ENCODE measurements at places on chromosomes 4 and X.

DNA sequence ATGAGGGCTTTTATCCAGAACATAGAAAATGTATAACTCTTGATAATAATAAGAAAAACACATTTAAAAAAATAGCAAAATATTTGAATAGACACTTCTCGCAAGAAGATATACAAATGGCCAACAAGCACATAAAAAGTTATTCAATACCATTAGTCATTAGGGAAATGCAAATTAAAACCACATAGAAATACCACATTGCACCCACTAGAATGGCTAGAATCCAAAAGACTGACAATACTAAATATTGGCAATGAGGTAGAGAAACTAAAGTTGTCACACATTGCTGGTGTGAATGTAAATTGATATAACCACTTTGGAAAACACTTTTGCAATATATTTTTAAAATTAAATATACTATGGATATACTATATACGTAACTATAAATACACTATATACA lies 754.3 kb upstream of the MAGEB2 start:
- DNase-seq: no peak

- DNase-seq: no peak
Observed at GRCh38 chr4:177547985-177548384, 105.7 kb upstream of the AGA start.

DNA sequence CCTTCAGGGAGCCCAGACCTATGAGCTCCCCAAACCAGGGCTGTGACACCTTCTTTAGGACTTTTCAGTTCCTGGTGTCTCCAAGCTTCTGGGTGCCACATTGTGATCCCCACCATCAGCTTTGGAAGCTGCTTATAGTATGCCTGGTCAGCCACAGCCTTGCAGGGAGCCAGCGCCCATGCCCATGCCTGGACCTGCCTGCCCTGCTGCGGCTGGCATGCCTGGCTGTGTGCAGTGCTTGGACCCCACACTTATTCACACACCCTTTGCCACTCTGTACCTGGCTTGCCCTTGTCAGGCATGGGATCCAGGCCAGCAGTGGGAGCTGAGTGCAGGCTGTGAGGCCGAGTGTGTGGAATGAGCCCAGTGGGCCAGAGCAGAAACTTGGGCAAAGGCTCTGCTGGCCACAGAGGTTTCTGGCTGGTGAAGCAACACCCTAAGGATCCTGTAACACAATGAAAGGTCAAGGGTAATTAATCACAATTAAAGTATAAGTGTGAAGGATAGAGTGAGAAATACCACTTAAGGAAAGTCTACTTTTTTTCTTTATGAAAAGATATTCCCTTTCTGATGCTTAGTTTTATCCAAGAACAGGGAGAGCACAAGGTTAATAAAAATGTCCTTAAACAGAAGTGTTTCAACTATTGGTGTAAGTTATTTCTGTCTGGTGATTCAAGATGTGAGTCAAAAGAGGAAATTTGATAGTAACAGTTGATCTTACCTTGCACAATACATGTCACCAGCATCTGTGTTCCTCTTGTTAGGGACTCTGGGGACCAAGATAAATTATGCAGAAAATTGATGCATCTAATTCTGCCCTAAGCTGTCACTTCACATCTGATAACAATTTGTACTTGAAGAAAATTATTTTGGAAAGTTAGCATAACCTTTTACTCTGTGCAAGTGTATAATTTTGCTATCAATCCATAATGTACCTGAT lies 161.8 kb downstream of the FAM47A start:
- no peak for DNase-seq

- no peak for DNase-seq
Observed at GRCh38 chr4:113740857-113741379, 20.6 kb downstream of the CAMK2D start.

DNA sequence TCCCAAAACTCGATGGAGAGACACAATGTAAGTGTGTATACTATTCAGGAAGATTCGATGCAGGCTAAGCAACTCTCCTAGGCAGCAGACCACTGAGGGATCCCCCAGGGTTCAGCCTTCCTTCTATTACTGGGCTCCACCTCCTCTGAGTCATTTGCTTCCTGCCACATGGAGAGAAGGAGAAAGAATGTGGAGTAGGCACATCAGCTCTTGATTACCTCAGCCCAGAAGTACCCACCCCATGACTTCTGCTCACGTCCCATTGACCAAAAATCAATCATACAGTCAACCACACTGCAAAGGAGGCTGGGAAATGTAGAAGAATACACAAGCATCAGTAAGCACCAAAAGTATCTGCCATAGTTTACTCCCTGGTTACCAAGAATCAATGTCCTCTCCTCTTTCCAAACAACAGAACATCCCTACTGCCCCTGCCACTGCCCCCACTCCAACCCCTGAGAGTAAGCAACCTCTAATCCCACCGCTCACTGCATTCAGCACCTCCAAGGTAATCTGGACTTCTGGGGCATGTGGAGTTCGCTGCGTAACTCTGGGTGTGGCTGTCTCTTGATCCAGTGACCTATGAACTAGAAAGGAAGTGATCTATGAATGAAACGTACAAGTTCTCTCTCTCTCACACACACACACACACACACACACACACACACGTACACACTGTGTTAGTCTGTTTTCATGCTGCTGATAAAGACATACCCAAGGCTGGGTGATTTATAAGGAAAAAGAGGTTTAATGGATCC lies 91.2 kb upstream of the C1QTNF7 start:
- DNase-seq: no peak

GRCh38 chrX:111743316-111743715 lies 62.3 kb downstream of the ALG13 start:
- no peak for DNase-seq

DNA sequence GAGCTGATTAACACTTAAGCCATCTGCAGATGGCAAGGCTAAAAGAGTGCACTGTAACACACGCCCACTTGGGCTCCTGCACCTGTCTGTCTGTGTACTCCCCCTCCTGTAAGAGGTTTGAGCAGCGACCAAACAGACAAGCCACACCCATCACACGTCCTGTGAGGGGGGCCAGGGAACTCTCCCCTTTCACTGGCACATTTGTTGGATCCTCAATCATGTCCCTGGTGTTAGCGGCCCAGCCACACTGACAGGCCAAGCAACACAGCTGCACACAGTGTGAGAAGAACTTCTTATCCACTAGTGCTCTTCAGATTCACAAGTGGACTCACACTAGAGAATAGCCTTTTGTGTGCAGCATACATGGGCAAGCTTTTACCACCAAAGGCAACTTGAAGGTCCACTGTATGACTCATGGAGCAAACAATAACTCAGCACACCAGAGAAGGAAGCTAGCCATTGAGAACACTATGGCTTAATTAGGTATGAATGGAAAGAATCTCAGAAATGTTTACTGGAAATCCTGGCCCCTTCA lies 29.1 kb upstream of the UTP14A start:
- peak; percentile 1 for DNase-seq

DNA sequence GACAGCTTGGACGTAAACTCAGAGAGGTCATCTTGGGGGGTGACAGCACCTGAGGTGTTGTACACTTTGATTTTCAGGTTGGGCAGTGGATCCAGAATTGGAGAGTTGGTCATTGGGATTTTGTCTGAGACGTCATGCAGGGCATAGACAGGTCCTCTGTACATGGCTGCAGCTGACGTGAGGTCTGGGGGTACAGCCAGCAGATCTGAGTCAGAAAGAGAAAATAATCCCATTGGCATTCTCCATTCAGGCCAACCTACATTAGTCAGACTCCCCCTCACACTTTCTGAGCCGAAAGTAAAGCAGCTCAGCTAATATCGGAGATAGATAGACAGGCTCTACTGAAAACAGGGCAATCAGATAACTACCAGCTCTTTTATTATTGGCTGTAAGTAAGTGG lies 329.7 kb downstream of the UNC5C start:
- DNase-seq: no peak

- DNase-seq: no peak
Observed at GRCh38 chr4:119656342-119656741, 27.7 kb upstream of the PDE5A start.

DNA sequence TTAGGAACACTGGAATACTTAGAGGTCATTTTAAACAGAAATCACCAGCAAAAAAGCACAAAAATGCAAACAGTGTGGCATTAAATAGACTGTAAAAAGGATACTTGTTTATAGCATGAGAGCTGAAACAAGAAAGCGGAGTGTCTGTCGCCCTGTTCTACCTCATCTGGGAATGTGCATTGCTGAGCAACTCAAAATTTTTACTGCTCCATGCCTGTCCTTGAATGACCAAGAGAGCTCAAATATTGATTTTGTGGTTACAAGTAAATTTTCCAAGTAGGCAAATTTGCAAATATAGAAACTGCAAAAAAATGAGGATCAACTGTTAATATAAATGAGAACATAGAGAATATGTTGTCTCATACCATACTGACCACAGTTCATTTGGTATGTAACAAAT lies 25.5 kb downstream of the AP1AR start:
- DNase-seq: no peak

DNA sequence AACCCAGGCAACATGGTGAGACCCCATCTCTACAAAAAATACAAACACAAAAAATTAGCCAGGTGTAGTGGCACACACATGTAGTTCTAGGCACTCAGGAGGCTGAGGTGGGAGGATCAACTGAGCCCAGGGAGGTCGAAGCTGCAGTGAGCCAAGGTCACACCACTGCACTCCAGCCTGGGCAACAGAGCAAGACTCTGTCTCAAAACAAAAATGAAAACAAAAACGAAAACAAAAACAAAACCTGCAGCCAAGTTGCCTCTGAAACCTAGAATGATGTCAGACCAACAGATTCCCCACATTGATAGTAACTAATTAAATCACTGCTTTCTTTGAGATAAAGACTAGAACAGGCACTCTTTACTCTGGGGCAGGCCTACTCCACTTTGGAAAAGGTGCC lies 104.5 kb downstream of the AMELX start:
- DNase-seq: no peak

GRCh38 chr4:155688211-155688610 lies 21.6 kb downstream of the GUCY1A1 start:
- no peak for DNase-seq

- no peak for DNase-seq
Observed at GRCh38 chrX:54708404-54708803, 89.7 kb downstream of the ITIH6 start.

- no peak for DNase-seq
Observed at GRCh38 chr4:102554482-102554881, 53.3 kb downstream of the NFKB1 start.

- no peak for DNase-seq
Observed at GRCh38 chrX:24423960-24424359, 41.1 kb upstream of the PDK3 start.

- no peak for DNase-seq
Observed at GRCh38 chr4:15781427-15782095, 3.4 kb downstream of the CD38 start.

GRCh38 chr4:34466411-34466810 lies 1777.9 kb downstream of the ARAP2 start:
- no peak for DNase-seq

GRCh38 chr4:76706581-76706980 lies 191.4 kb downstream of the SOWAHB start:
- no peak for DNase-seq

DNA sequence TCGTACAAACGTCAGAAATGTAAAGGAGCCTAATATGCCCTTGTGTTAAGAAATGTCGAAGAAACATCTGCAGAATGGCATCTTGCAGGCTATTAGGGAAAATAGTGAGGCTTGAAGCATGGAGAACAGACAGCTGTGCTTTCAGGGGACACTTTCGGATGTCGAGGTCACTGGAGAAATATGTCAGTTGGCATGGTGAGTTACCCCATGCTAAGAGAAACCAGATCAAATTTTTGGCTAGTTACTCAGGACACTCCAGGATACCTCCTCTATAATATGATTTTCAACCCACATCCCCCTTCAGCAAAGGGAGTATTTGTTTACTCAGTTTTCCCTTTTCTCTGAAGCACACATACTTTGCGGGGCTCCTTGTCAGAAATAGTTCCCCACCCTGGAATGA lies 171.4 kb downstream of the GPC3 start:
- DNase-seq: no peak

DNA sequence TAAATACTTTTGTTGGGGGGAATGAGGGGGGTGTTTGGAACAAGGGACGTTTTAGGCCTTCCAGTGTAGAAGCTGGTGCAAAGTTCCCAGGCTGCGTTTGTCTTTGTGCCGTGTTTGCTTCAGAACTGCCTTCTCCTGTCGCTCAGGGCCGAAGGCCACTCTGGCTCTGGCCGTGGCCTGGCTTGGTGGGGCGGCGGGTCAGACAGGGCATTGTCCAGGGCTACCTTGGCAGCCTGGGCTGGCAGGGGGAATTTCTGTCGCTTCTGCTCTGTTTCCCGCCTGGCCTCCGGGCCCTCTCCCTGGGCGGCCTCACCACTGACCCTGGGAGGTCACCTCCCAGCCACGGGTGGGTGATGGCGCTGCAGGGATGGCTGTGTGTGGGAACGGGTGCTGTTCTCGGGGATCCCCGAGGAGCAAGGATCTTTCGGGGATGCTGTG lies 140.0 kb downstream of the COL4A6 start:
- DNase-seq: no peak

DNA sequence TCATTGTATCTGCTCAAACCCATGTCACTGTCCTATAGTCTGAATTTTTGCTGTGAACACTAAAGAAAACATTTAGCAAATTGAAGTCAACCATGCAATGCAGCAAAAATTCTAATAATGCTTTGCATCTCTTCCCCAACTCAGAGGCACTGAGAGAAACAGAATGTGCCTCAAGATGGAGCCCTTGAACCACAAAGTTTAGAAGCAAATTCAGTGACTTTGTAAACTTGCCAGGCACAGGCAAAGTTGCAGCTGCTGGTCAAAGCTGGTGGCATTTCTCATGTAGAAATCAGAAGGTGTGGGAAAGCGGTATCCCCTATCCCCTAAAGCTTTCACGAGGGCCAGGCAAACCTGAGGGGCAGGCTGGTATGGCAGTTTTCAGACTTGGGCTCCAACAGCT lies 121.7 kb upstream of the DIPK2B start:
- DNase-seq: peak; percentile 6

- peak; percentile 28 for DNase-seq
Observed at GRCh38 chr4:39637586-39638353, 895 bp downstream of the SMIM14 start.

DNA sequence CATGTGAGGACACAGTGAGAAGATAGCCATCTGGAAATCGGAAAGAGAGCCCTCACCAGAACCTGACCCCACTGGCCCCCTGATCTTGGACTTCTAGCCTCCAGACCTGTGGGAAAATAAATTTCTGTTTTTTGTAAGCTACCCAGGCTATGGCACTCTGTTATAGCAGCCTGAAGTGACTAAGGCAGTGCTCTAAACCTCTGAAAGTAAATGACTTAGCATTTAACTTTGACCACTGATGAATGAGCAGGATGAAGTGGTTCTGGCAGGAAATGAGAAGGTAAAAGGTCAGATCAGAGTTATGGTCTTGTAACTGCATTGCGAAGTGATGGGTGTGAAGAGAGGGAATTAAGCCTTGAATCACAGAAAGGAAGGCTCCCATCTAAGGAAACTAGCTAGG lies 17.0 kb downstream of the GPAT3 start:
- DNase-seq: no peak

GRCh38 chr4:15488136-15488535 lies 18.5 kb downstream of the CC2D2A start:
- no peak for DNase-seq

Measured in Jurkat, Clone E6-1 (cell line).